ENCODE measurements at places on chromosomes 5 and 9. TPM values are rescaled to one million over a fixed set of nuclear protein-coding genes. Genes with fewer than 3 reads are reported as not detected.

DNA sequence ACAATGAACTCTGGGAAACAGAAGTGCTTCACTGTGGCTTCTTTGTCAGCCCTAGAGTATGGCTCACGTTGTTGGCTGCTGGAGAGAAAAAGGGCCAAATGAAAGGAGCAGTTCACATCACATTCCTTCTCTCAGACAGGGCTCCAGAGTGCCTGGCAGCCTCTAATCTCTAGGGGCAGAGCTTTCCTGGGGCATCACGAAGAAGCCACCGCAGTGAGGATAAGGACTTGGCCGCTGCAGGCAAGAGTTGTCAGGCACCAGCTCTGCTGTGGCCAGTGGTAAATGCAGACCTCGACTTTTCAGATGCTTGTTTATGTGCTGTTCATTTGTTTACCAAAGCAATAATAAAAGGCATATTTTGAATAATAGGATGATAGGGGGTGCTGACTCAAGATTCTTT lies 227.2 kb downstream of the ICE1 start:
- no peak for DNase-seq

The SPATA31A3 gene
- total RNA-seq = not detected

DNA sequence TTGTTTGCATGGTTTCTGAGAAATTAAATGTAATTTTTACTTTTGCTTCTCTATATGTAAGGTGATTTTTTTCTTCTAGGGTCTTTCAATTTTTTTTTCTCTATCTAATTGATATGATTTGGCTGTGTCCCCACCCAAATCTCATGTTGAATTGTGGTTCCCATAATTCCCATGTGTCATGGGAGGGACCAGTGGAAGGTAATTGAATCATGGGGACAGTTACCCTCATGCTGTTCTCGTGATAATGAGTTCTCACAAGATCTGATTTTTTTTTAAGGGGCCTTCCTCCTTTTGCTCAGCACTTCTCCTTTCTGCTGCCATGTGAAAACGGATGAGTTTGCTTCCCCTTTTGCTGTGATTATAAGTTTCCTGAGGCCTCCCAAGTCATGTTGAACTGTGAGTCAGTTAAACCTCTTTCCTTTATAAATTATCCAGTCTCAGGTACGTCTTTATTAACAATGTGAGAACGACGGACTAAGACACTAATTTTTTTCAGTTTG lies 150.8 kb downstream of the MTRR start:
- no peak for DNase-seq

The C1QTNF3 gene
- total RNA-seq = 4.4 TPM

DNA sequence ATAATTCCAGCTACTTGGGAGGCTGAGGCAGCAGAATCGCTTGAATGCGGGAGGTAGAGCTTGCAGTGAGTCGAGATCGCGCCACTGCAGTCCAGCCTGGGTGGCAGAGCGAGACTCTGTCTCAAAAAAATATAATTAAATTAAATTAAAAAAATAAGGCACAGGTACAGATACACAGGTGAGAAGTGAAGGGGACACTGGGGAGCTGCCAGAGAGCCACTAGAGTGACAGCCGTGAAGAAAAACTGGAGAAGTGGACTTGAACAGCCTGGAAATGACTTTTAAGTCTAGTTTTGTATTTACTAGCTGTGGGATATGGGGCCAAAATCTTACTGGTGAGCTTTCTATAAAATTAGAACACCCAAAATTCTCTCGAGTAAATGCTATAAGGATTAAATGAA lies 15.1 kb downstream of the EPB41L4B start:
- DNase-seq = no peak

The PLCXD3 gene
- total RNA-seq = 0.20 TPM

- DNase-seq = no peak
Measured at GRCh38 chr5:171537070-171537849, 117.8 kb downstream of the FGF18 start.

DNA sequence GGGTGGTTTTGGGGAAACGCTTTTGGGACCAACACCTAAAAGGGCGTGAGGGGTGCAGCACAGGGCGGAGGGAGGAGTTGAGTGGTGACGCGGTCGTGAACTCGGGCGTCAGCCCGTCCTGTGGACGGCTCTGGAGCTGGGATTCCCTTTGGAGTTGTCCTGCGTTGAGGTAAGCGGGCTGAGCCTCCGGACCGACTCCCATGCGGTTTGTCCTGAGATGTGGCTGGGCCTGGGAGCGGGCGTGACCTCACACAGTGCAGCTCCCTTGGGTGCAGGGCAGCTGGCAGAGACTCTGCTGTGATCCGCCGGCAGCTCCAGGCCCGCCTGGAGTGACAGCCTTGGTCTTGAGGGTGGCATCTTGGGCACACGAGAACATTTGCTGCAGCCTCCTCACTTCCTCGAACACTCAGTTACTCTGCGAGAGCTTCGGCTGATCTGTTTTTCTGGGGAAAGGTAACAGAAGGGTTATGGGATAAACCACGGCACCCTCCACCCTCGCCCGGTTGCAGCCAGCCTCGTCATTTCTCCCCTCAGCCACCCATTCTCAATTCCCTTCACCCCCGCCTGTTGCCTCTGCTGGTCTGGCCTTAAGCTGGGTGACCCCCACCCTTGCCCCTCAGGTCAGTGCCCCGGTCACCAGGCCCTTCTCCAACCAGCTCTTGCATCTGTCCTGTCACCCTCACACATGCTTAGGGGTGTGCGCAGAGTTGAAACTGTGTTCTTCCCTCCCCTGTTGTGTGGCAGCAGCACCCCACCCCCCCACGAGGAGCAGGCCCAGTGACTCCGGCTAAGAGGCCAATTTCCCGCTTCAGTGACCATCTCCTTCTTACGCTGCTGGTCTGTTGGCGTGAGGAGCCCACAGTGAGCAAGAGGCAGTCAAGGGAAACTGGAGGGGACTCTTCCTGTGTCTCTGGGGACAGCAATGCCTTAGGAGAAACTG lies 94.2 kb upstream of the COL5A1 start:
- DNase-seq = no peak

The PCDHGA12 gene
- total RNA-seq = 1.0 TPM

- DNase-seq = peak; percentile 60
Measured at GRCh38 chr9:35757226-35757891, 3.3 kb upstream of the MSMP start.

- DNase-seq = peak; percentile 57
Measured at GRCh38 chr5:75051217-75051751, 1.1 kb downstream of the GCNT4 start.

GRCh38 chr5:111143910-111144309 lies 51.8 kb downstream of the WDR36 start:
- DNase-seq = no peak

The TIMD4 gene
- 2.0 TPM for total RNA-seq

DNA sequence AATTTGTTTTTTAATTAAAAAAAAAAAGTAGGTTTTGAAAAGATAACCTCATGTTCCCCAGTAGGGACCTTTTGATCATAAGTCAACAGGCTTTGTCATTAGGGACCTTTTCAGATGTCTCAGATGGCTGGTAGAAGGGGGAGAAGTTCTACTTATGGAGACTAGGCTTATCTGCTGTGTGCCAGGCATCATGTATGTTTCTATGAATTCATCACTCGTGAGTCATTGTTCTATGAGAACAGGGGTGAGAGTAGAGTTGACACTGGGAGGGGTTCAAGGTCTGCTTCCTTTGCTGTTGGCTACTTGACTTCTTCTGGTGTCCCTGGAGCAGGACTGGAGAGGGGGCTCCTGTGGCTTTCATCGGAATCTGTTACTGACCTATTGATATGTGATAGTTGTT lies 138.8 kb downstream of the KDM4C start:
- DNase-seq = no peak

The SPINK6 gene
- not detected for total RNA-seq

The SLC1A1 gene
- total RNA-seq = 53.1 TPM

GRCh38 chr9:1969160-1969559 lies 46.0 kb upstream of the SMARCA2 start:
- no peak for DNase-seq

- DNase-seq = no peak
Measured at GRCh38 chr5:84215521-84215920, 169.2 kb downstream of the EDIL3 start.

GRCh38 chr5:101942321-101942882 lies 353.7 kb downstream of the SLCO4C1 start:
- DNase-seq = peak; percentile 59

The FREM1 gene
- total RNA-seq = 0.50 TPM

GRCh38 chr9:106761493-106761892 lies 101.5 kb upstream of the ZNF462 start:
- DNase-seq = peak; percentile 25

DNA sequence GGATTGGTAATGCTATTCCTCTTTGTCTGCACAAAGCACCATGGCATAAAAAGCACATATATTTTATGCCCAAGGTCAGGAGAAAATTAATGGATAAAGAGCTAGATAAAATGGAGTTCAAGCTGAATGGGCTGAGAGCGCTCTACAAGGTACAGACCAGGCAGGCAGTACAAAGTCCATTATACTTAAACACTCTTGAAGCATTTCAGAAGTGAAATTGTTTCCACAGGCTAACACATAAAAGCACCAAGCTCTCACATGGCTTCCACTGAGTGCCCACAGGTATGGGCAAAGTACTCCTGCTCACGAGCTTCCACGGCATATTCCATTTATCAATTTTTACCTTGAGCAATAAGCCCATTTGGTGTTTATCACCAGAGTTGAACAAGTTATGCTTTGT lies 771.2 kb upstream of the DMAC1 start:
- no peak for DNase-seq

The SLCO6A1 gene
- total RNA-seq = not detected

The FOXI1 gene
- total RNA-seq = 0.14 TPM
